ENCODE measurements at places on chromosomes 16 and 17.

- DNase-seq, result no peak
Measured at GRCh38 chr17:65576939-65577338, 15.5 kb upstream of the AXIN2 start.

- peak; percentile 38 for DNase-seq
Measured at GRCh38 chr17:38403491-38403890, 24.8 kb upstream of the ARHGAP23 start.

DNA sequence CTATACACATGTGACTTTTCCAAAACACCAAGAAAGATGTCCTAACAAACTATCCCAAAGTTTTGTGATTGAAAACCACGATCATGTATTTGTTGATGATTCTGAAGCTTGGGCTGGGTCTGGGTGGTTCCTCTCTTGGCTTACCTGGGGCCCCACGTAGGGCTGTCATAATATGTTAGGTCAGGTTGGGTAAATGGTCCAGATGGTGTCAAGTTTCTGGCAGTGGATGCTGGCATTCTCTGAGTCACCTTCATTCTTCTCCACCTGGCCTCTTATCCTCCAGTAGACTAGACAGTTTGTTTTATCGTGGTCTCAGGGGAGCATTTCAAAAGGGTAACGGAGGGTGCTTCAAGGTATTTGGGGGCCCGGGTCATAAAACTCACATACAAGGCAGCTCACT is 39.4 kb downstream of the SYCE1L start:
- peak; percentile 32 for DNase-seq

GRCh38 chr17:9522074-9522473 is 53.5 kb downstream of the STX8 start:
- peak; percentile 3 for DNase-seq

- no peak for DNase-seq
Measured at GRCh38 chr17:72193391-72194106, 72.7 kb downstream of the SOX9 start.

DNA sequence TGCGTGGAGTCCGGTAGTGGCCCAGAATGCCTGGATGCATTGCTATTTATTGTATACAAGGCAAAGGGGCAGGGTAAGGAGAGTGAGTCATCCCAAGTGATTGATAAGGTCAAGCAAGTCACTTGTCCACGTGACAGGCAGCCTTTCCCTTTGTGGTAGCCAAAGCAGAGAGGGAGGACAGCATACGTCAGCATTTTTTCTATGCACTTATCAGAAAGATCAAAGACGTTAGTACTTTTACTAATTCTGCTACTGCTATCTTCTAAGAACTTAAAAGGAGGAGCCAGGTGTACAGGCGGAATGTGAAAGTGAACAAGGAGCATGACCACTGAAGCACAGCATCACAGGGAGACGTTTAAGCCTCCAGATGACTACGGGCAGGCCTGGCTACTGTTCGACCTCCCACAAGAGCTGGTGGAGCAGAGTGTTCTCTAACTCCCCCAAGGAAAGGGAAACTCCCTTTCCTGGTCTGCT is 47.9 kb upstream of the ARL4D start:
- DNase-seq, result no peak

DNA sequence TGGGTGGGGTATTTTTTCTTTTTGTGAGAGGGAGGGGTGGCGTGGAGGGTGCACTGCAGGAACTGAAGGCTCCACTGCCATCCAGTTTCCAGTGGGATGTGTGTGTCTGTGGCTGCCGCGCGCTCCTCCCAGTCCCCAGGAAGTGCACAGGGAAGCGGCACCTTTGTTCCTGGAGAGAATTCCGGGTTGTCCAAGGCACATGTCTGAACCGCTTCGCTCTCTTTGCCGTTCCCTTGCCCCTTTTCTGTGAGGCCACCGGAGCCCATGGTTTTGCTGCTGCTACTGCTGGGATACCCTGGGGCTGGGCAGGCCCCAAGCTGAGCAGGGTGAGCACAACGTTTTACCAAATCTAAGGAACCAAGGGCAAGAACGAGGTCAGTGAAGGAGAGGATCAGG is 19.5 kb downstream of the ACSF3 start:
- no peak for DNase-seq

DNA sequence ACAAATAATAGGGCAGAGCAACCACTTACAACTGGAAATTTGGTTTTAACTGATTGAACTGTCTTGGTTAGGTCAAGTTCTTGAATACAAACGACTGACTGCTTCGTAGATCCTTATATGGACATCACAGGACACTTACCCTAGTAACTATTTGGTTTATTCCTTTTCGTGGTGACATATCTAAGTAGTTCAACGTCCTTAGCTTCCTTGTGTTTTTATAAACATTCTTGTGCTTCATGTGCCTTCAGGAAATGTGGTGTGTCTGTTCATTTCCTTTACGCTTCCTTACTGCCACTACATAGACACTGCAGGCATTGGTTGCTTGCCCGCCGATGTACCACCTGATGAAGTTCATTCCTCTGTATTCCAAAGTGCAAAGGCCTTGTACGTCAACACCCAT is 59.3 kb downstream of the USP10 start:
- DNase-seq, result no peak

GRCh38 chr17:59754552-59754951 is 47.1 kb downstream of the VMP1 start:
- peak; percentile 65 for DNase-seq

GRCh38 chr17:14268264-14268663 is 31.6 kb upstream of the CDRT15 start:
- peak; percentile 0 for DNase-seq

GRCh38 chr17:48462946-48463345 is 32.9 kb upstream of the SKAP1 start:
- DNase-seq, result peak; percentile 77

DNA sequence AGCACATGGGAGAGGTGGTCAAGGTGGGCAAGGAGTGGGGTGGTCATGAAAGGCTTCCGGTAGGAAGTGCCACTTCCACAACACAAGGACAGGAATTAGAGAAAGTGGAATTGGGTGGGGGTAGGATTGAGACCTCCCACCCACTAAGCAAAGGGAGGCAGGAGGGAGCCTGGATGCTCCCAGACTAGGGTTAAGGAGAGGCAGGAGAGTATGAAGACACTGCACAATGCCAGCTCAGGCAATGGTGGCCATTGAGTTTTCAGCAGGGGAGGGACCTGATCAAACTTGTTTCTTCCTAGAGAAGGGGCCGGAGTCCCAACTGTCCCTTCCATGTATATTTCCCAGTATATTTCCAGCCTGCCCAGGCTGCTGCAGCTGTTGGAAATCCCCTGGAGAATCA is 3.1 kb upstream of the RAB11FIP4 start:
- DNase-seq, result no peak

DNA sequence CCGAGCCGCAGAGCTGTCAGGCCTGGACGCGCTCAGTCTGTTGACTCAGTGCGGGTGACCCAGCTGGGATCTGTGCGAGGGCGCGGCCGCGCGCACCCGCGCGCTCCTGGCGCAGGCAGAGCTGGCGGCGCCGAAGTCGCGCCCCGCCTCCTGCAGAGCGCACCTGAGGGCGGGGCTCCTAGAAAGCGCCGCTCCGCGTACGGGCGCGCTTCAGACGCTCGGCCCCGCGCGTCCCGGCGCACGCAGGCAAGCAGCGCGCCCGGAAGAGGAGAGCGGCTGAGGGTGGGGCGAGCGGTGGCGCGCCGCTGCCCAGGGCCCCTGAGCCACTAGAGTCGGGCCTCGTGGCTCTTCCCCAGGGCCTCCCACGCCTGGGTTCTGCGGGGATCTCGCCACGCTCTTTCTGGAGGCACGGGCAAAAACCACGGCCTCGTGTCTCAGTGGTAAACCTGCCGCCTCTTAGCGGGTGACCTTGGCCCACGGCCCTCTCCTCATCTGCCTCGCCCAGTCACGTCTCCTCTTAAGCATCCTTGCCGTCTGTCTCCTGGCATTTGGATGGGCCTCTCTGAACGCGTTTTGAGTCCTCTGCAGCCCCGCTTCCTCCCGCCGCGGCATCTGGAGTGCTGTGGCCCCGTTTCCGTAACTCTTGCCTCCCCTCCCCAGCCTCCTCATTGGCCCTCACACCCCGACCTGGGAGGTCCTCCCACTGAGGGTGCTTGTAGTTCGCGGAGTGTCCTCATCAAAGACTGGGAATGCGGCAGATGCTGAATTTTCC is at the start of gene ABCA5:
Gene ABCA5, minus strand, starts transcription at position 74 of the 772 bp plus-strand sequence. CDS start 12,718 bp downstream, outside the sequence.
- peak; percentile 95 for DNase-seq

GRCh38 chr17:27912964-27913363 is 19.8 kb upstream of the LYRM9 start:
- no peak for DNase-seq

- DNase-seq, result no peak
Measured at GRCh38 chr17:10229181-10229580, 30.8 kb upstream of the GAS7 start.

DNA sequence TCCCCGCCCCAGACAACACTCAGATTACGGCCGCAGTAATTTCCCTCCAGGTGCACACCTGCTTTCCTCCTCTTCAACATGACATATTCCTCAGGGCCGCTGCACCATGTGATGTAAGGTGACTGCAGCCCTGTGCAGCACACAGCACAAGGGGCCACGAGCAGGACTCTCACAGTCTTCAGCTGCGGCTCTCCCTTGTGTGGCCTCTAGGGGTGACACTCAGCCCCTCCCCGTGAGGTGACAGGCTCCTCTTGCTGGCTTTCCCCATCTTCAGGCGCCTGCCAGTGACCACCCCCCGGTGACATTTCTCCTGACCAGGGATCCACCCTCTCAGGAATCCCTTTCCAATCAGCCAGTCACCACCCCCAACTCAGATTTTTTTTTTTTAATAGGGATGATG is 31.3 kb upstream of the ABCC3 start:
- peak; percentile 88 for DNase-seq

DNA sequence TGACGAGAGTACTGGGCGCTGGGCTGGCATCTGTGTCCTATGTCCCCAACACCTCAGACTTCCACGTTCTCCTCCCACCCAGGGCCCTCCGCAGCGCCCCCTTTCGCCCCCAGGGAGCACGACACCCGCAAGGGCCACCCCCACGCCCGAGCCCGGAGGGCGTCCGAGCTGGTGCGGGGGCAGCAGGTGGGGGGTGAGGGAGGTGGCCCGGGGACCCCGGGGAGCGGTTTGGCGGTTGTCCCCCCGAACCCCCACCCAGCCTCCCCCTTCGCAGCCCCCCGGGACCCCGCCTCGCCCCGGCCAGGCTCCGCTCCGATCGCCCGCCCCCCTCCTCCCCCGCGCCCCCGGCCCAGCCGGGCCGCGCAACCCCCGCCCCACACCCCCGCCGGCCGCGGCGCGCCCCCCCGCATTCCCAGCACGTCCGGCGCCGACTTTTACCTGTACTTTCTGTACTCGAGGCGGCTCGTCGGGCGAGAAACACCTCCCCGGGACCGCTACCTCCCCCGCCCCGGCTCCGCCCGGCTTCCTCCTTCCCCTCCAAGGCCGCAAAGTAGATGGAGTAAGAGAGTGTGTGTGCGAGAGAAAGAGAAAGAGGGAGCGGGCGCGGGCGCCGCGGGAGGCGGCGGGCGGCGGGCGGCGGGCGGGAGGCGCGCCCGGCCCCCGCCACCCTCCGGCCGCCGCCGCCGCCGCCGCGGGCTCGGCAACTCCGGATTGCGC is 901 bp downstream of the CDYL2 start:
- peak; percentile 25 for DNase-seq

- no peak for DNase-seq
Measured at GRCh38 chr16:12210925-12211869, 234.7 kb downstream of the SNX29 start.

DNA sequence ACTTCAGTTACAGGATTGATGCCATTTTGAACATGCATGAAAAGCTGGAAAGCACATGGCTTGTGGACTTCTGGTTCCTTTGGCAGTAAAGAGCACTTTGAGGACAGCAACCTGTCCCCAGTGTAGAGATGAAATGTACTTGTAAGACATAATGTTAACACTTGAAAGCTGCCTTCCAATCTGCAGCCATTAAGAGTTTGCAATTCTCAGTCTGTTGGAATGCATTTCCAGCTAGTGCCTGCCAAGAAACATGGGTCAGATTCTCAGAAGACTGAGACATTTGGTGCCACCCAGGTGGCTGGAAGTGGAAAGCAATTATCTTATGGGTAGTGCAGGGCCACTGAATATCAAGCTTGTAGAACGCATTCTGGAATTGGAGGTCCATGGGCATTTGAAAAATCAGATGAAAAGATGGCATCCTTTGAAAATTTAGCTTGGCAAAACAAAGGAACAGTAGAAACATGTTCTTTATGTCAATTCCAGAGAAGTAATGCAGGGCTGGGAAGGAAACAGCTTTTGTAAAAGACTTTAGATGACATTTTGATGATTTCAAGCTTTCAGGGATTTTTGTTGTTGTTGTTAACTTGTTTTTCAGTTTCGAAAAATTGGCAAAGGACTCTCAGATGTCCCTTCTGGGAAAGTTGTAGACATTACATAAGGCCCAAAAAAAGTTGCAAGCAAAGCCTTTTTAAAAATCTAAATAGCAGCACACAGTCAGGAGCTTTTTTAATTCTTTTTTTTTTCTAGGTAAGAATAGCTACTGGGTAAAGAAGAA is 147.0 kb downstream of the ABCA8 start:
- DNase-seq, result no peak

DNA sequence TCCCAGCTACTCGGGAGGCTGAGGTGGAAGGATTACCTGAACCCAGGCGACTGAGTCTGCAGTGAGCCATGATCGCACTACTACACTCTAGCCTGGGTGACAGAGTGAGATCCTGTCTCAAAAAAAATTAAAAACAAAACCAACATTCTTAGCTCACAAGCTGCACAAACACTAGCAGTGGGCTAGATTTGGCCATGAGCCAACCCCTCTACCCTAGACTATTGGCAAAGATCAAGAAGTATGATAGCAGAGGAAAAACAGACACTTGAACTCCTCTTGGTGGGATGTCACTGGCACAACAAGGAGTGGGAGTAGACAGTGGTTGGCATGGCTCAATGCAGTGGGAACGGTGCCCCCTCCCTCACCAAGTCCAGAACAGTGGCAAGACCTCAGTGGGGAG is 19.6 kb upstream of the RIPOR1 start:
- DNase-seq, result no peak

DNA sequence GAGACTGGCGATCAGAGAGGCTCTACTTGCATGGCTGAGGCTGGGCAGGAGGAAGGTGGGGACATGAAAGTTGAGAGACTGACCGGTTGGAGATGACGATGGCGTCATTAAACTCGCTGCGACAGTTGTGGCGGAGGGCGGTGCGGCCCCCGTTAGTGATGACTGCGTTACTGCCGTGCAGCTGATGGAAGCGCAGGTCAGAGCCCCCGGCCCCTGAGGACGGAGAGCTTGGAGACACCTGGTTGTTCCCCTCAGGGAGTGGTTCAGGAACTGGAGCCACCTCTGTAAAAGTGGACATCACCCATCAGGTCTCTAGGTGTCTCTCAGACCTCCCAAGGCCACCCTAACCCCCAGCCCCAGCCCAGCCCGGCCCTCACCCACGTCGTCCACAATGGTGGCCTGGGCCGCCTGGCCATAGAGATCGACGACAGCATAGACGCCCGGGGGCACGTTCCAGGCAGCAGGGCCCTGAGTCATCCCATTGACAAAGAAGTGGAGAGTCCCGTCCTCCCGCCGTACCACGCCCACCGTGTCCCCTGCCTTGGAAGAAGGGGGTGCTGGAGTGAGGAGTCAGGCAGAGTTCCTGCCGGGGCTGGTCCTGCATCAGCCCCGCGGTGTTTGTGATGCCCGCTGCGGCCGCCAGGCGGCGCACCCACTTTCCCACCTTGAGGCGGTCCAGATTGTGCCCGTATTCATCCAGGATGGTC is 5.3 kb downstream of the NEURL4 start:
- no peak for DNase-seq
